ENCODE measurements at places on chromosomes 1 and 21. TPM values are rescaled to one million over a fixed set of nuclear protein-coding genes. Genes with fewer than 3 reads are reported as not detected.

- peaks cover 4% of the 10 kb centered on the region for H3K4me1 ChIP-seq
- no peak overlapping the region for H3K27ac ChIP-seq
- no peaks in the 10 kb centered on the region for H3K36me3 ChIP-seq
- no peak for DNase-seq
- no peak overlapping the region for H3K4me3 ChIP-seq
Measured at GRCh38 chr1:115184260-115184950, 95.1 kb upstream of the TSPAN2 start.

DNA sequence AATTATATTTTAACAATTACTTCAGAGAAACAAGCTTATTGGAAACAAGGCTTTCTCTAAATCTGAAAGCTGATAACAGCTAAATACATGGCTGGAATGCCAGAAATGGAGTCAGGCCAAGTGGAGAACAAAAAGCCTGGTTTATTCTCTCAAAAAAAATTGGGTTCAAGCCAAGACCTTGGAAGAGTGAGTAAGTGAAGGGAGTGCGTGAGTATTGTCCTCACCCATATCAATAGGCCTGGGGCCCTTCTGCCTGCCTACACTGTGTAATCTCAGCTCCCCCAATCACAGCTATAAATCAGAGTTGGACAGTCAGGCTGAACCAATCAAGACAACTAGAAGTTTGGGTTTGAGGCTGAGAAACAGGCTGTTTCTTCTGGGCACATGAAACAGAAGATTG lies 7.4 kb downstream of the KYAT3 start:
- peaks cover 19% of the 10 kb centered on the region for H3K4me1 ChIP-seq
- H3K27ac ChIP-seq = peak overlapping the region; percentile 34
- no peak overlapping the region for H3K4me3 ChIP-seq
- DNase-seq = peak; percentile 93

DNA sequence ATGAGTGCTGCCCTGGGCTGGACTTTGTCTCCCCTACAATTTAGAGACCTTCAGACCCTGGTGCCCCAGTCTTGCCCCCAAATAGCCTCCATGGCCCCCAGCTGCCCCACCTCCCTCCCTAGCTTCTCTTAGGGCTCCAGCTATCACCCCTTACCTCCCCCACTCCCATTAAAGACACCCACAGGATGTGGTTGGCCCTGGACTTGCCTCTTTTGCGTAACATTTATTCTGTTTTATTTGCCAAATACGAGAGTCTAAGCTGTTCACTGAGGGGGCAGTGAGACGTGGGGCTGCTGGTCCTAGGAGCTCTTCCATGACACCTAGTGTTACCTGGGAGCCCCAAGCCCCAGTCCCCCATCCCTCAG lies 4.5 kb downstream of the ZC3H12A start:
- peaks cover 56% of the 10 kb centered on the region for H3K4me1 ChIP-seq
- no peak for DNase-seq
- peak overlapping the region; percentile 54 for H3K4me3 ChIP-seq
- H3K27me3 ChIP-seq = no peaks in the 10 kb centered on the region

GRCh38 chr1:91334856-91335255 lies 69.8 kb downstream of the HFM1 start:
- H3K36me3 ChIP-seq = no peaks in the 10 kb centered on the region
- H3K4me1 ChIP-seq = no peaks in the 10 kb centered on the region
- H3K27ac ChIP-seq = no peak overlapping the region

TFF3 gene
- total RNA-seq = 0.93 TPM

GRCh38 chr1:211092955-211093354 lies 41.0 kb downstream of the KCNH1 start:
- H3K36me3 ChIP-seq = no peaks in the 10 kb centered on the region
- H3K27me3 ChIP-seq = no peaks in the 10 kb centered on the region
- H3K4me3 ChIP-seq = no peak overlapping the region
- no peak overlapping the region for H3K27ac ChIP-seq

- no peaks in the 10 kb centered on the region for H3K36me3 ChIP-seq
- no peak overlapping the region for H3K4me3 ChIP-seq
- H3K27ac ChIP-seq = no peak overlapping the region
- no peaks in the 10 kb centered on the region for H3K27me3 ChIP-seq
Measured at GRCh38 chr1:194698908-194699318, 1512.5 kb upstream of the B3GALT2 start.

GRCh38 chr21:29669416-29669815 lies 270.4 kb downstream of the GRIK1 start:
- no peak overlapping the region for H3K27ac ChIP-seq
- H3K27me3 ChIP-seq = no peaks in the 10 kb centered on the region
- H3K4me1 ChIP-seq = peaks cover 7% of the 10 kb centered on the region
- H3K4me3 ChIP-seq = no peak overlapping the region
- no peaks in the 10 kb centered on the region for H3K36me3 ChIP-seq
- DNase-seq = no peak

RNASEL gene
- total RNA-seq = 1.3 TPM

DNA sequence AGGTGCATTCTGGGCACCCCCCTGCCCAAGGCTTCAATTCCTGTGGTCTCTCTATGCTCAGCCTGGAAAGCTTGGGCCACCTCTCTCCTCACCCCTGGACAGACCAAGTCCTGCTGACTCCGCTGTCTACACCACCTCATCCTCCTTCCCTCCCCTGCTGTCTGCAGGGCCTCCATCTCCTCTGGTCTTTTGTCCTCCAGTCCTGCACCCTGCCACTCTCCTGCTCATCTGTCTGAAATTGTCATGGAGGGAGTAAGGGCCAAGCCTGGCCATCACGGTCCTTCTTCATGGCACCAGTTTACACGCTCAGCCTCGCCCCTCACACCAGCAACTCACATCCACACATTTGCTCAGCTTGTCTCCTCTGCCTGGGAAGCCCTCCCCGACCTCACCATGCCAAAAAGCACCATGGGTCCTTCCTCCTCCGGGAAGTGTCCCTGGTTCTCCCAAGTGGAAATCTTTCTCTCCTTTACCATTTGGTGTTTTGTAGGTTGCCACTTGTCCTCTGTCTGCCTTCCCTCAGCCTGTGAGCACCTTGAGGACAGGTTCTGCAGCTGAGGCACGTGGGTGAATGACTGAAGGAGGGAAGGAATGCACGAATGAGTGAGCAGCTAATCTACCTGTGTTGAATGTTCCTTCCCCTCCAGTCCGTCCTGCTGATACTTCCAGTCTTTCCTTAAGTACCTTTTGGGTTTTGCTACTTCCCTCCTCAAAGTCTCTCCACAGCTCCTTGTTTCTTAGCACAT lies 2.1 kb upstream of the SLC2A1 start:
- no peak for DNase-seq
- H3K27ac ChIP-seq = no peak overlapping the region

DNA sequence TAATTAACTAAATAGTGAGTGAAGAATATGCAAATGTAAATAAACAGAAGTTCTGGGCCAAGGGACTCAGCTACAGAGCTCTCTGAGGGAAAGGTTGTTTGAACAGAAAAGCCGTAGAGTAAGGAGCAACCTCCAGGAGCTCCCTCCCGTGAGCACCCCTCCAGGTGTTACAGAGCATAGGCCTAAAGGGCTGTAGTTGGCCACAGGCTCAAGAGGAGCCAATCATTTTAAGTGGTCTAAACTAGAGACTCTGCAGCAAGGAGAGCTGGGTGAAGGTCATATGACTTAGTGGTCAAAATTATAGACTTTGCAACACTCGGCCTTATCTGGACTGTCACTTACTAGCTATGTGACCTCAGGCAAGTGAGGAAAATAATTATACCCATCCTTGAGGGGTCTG lies 19.1 kb upstream of the RXRG start:
- no peaks in the 10 kb centered on the region for H3K27me3 ChIP-seq
- H3K4me3 ChIP-seq = no peak overlapping the region
- H3K27ac ChIP-seq = no peak overlapping the region
- no peak for DNase-seq

GRCh38 chr1:84928979-84929378 lies 36.0 kb upstream of the LPAR3 start:
- DNase-seq = no peak
- H3K27me3 ChIP-seq = peaks cover 48% of the 10 kb centered on the region
- no peaks in the 10 kb centered on the region for H3K36me3 ChIP-seq
- no peak overlapping the region for H3K4me3 ChIP-seq
- no peaks in the 10 kb centered on the region for H3K4me1 ChIP-seq

GRCh38 chr1:55275941-55276341 lies 60.8 kb upstream of the USP24 start:
- H3K4me1 ChIP-seq = peaks cover 15% of the 10 kb centered on the region
- no peaks in the 10 kb centered on the region for H3K27me3 ChIP-seq
- no peak overlapping the region for H3K4me3 ChIP-seq
- H3K36me3 ChIP-seq = no peaks in the 10 kb centered on the region
- peak overlapping the region; percentile 36 for H3K27ac ChIP-seq

DNA sequence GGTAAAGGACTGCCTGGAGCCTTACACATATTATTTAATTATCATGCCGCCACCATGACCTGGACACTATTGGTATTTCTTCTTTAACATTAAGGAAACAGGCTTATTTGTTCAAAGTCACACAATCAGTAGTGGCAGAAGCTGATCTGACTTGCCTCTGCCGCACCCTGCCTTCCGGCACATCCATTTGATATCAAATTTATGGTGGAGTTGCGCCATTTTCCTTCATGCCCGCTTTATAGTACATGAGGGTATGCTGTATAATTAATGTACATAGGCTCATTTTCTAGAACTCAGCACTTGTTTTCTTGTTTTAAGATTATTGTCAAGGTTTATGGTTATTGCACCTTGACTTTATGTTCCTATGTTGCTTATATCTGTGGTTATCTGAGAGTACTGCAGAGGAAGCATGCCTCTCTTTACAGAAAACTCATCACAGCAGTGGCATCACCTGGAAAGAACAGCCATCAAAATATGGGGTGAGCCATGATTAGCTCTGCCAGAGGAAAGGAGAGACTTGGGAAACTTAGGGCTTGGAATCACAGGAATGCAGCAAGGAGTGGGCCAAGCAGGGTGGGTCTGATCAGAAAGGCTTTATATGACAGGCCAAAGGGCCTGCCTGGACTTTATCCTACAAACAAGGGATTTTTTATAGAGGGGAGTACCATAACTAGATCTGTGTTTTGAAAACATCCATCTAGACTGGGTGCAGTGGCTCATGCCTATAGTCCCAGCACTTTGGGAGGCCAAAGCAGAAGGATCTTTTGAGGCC lies 72.2 kb upstream of the GJB5 start:
- H3K27me3 ChIP-seq = no peaks in the 10 kb centered on the region
- H3K27ac ChIP-seq = no peak overlapping the region
- DNase-seq = no peak
- no peak overlapping the region for H3K4me3 ChIP-seq

GRCh38 chr1:21955501-21956281 lies 18.6 kb upstream of the HSPG2 start:
- DNase-seq = no peak
- H3K4me3 ChIP-seq = no peak overlapping the region
- peaks cover 35% of the 10 kb centered on the region for H3K4me1 ChIP-seq
- H3K36me3 ChIP-seq = no peaks in the 10 kb centered on the region

KLHDC7A gene
- total RNA-seq = not detected

- H3K4me1 ChIP-seq = no peaks in the 10 kb centered on the region
- no peak overlapping the region for H3K4me3 ChIP-seq
- H3K36me3 ChIP-seq = no peaks in the 10 kb centered on the region
- H3K27ac ChIP-seq = no peak overlapping the region
- no peaks in the 10 kb centered on the region for H3K27me3 ChIP-seq
Measured at GRCh38 chr21:42370894-42371654, 4.7 kb upstream of the TFF1 start.

GRCh38 chr1:209391792-209392191 lies 191.7 kb upstream of the CAMK1G start:
- H3K4me1 ChIP-seq = no peaks in the 10 kb centered on the region
- no peak overlapping the region for H3K27ac ChIP-seq
- no peak for DNase-seq
- no peak overlapping the region for H3K4me3 ChIP-seq
- no peaks in the 10 kb centered on the region for H3K36me3 ChIP-seq

DNA sequence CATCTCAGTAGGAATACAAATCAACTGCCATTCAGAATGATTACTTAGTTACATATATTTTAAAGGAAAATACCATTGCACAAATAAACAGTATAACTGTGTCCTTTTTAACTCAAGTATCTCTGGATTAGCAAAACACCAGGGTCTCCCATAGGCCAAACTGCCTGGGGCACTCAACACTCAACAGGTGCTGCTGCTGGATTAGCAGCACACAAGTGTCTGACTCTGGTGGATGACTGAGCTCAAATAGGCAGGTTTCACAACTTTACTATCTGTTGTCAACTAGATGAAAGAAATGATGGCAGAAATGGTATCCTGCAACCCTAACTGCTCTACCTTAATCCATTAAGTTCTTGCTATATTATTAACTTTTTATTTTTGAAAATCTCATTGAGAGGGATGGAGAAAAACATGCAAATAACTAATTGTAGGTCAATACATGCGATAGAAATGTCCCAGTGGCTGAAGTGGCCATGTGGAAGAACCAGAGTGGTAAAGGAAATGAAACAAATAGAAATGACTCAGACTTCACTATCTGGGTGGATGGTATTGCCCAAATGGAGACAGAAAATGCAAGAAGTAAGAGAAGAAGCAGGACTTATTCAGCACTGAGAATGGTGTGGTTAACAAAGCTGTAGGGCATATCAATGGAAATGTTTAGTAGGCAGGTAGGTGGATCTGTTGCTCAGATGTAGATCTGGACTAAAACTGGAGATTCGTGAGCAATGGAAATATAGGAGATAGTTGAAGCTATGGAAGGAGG lies 90.8 kb upstream of the CCDC190 start:
- no peak overlapping the region for H3K4me3 ChIP-seq
- no peak overlapping the region for H3K27ac ChIP-seq
- peaks cover 10% of the 10 kb centered on the region for H3K4me1 ChIP-seq
- H3K27me3 ChIP-seq = no peaks in the 10 kb centered on the region
- no peaks in the 10 kb centered on the region for H3K36me3 ChIP-seq

DNA sequence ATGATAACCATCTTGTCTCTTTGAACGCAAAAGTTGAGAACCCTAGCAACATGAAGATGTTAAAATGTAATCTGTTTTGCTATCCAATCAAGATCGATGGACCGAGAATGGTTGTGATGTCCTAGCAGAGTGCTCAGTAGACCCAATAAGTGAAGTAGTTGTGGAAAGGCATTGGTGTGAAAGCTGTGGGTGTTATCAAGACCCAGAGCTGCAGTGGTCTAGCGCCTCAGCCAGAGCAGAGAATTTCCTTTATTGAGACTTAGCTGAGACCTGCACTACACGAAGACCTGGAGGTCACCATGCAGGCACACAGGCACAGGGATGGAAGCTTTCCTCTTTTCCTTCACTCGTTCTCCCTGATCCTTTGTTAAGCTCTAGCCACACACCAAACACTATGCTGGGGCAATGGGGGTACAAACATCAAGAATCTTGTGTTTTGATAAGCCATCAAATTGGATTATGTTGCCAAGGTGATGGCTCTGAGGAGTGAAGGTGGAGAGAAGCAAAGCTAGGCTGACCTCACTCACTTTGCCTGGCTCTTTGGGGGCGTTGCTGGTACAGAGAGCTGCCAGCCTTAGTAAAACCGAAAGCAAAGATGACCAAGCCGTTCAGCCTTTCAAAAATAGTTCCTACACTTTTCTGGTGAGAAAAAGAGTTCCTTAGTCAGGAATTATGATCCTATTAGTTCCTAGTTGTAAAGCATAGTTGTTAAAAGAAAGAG lies 24.1 kb downstream of the METTL13 start:
- no peaks in the 10 kb centered on the region for H3K36me3 ChIP-seq
- no peaks in the 10 kb centered on the region for H3K27me3 ChIP-seq
- no peaks in the 10 kb centered on the region for H3K4me1 ChIP-seq
- no peak for DNase-seq
- no peak overlapping the region for H3K4me3 ChIP-seq
- no peak overlapping the region for H3K27ac ChIP-seq

- DNase-seq = no peak
- H3K4me1 ChIP-seq = no peaks in the 10 kb centered on the region
- no peaks in the 10 kb centered on the region for H3K27me3 ChIP-seq
- H3K4me3 ChIP-seq = no peak overlapping the region
- no peaks in the 10 kb centered on the region for H3K36me3 ChIP-seq
Measured at GRCh38 chr1:157671895-157672294, 28.7 kb downstream of the FCRL3 start.

TMEM51 gene
- 13.7 TPM for total RNA-seq

AMY1C gene
- total RNA-seq = not detected

ESPN gene
- 2.2 TPM for total RNA-seq

CHRNB2 gene
- not detected for total RNA-seq

NTNG1 gene
- not detected for total RNA-seq
